ENCODE measurements at places on chromosomes 12 and 14. TPM values are rescaled to one million over a fixed set of nuclear protein-coding genes. Genes with fewer than 3 reads are reported as not detected.
A peak's percentile ranks its signal among the peaks of the same experiment; 100 is the strongest.

- H3K27ac ChIP-seq = no peak overlapping the region
- H3K4me1 ChIP-seq = peaks cover 20% of the 10 kb centered on the region
- no peak for DNase-seq
- no peaks in the 10 kb centered on the region for H3K27me3 ChIP-seq
These were observed 24.6 kb downstream of the DICER1 start for GRCh38 chr14:95132760-95133159.

DNA sequence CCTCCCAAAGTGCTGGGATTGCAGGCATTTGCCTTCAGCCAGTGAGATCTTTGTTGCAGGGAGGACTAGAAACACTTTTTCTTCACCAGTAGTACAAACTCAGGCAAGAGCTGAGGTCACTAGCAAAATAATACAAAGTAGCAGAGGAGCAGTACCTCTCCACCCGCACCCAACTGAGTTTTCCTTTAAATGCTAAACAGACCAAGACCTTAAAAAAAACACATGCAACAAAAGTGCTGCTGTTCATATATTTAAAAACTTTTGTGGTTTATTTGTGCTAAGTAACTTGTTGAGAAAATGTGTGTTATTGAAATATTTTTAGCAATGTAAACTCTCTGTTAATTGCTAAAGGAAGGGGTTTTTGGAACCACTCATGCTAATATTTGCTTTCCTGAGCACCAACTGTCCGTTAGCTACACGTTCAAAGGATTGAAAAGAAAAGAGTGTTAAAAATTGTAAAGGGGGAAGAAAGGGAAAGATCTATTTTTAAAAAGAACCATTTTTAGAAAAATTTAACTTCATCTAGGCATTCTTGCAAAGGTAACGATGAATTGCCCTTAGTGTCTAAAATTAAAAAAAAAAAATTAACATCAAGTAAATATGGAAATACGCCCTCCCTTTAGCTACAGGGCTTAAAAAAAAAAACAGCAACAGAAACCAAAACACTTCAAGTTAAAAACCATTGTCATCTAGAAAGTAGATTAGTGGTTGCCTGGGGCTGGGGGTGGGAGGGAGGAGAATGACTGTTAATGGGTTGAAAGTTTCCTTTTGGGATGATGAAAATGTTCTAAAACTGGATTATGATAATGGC lies 114.0 kb upstream of the KRAS start:
- no peak overlapping the region for H3K4me3 ChIP-seq
- peak overlapping the region; percentile 33 for H3K27ac ChIP-seq
- peaks cover 16% of the 10 kb centered on the region for H3K4me1 ChIP-seq
- no peaks in the 10 kb centered on the region for H3K36me3 ChIP-seq

- H3K27ac ChIP-seq = no peak overlapping the region
- H3K36me3 ChIP-seq = no peaks in the 10 kb centered on the region
- H3K4me3 ChIP-seq = no peak overlapping the region
- peaks cover 30% of the 10 kb centered on the region for H3K4me1 ChIP-seq
These were observed 2.0 kb upstream of the ANG start for GRCh38 chr14:20686386-20687143.

Gene TAS2R8
- not detected for total RNA-seq

Gene FOXG1
- not detected for total RNA-seq

GRCh38 chr12:38154096-38155019 lies 162.2 kb upstream of the ALG10B start:
- no peaks in the 10 kb centered on the region for H3K4me1 ChIP-seq
- H3K27me3 ChIP-seq = no peaks in the 10 kb centered on the region
- no peak overlapping the region for H3K27ac ChIP-seq
- H3K36me3 ChIP-seq = no peaks in the 10 kb centered on the region
- DNase-seq = no peak
- no peak overlapping the region for H3K4me3 ChIP-seq

Gene LRTM2
- total RNA-seq = not detected

Gene LRIG3
- 0.18 TPM for total RNA-seq

Measured in activated CD4-positive, alpha-beta memory T cell treated with anti-CD3 and anti-CD28 coated beads, Interleukin-2, amount 10 ng/mL, durations not matched to agents 7 days and 5 days (primary cell).